ENCODE measurements at places on chromosomes 1 and 21. TPM values are rescaled to one million over a fixed set of nuclear protein-coding genes. Genes with fewer than 3 reads are reported as not detected.

- DNase-seq, result no peak
- no peaks in the 10 kb centered on the region for H3K4me1 ChIP-seq
- no peaks in the 10 kb centered on the region for H3K27me3 ChIP-seq
- no peak overlapping the region for H3K4me3 ChIP-seq
These were observed 60.9 kb upstream of the VCAM1 start for GRCh38 chr1:100658716-100659026.

GRCh38 chr1:14949836-14950713 lies 203.5 kb upstream of the TMEM51 start:
- no peaks in the 10 kb centered on the region for H3K27me3 ChIP-seq
- no peak overlapping the region for H3K27ac ChIP-seq
- DNase-seq, result no peak
- H3K36me3 ChIP-seq, result peaks cover 5% of the 10 kb centered on the region
- no peak overlapping the region for H3K4me3 ChIP-seq

DNA sequence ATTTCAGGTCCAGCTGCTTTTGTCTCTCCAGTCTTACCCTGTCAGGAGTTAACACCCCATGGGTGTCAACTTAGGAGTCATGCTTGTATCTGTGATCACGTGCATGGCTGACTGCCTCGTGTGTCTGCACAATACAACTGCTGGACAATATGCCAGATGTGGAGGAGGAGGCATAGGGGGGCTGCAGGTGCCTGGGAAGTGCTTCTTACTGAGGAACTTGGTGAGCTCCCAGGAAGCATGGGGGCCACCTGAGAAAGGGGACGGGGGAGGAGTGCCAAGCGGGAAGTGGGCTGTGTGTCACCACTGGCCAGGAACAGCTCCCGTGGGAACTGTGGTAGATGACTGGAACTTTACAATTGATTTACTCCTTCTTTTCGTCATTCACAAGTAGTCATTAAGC lies 9.5 kb downstream of the RHEX start:
- H3K27me3 ChIP-seq, result no peaks in the 10 kb centered on the region
- H3K4me3 ChIP-seq, result no peak overlapping the region
- no peak for DNase-seq
- H3K4me1 ChIP-seq, result no peaks in the 10 kb centered on the region
- H3K27ac ChIP-seq, result no peak overlapping the region

GRCh38 chr21:36543924-36544323 lies 64.0 kb upstream of the CLDN14 start:
- H3K27ac ChIP-seq, result no peak overlapping the region
- H3K36me3 ChIP-seq, result no peaks in the 10 kb centered on the region
- peaks cover 2% of the 10 kb centered on the region for H3K4me1 ChIP-seq
- DNase-seq, result no peak
- no peak overlapping the region for H3K4me3 ChIP-seq

DNA sequence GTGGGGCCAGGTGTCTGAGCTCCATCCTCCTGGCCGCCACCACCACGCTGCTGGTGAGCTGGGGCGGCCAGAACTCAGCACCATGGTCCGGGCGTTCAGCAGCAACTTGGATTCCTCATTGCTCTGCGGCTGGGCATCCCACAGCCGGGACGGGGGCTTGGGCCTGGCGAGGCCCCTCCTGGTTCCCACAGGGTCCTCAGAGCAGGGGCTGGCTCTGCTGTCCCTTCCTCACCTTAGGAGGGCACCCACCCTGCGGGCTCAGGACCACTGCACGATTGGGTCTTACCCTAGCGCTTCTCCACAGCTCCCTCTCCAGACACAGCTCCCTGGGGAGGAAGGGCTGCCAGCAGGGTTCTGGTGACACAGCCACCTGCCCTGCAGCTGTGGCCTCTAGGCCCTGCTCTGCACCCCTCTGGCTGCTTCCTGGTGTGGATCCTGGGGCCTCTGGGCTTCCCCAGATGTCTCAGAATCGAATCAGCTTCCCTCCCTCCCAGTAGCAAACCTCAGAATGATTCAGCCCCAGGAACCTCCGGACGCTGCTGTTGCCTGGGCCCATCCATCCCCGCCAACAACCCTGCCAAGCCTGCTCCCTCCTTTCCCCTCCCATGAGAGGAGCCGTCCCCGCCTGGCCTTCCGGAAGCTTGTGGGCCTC lies 25.0 kb downstream of the CRYAA start:
- H3K4me3 ChIP-seq, result no peak overlapping the region
- H3K4me1 ChIP-seq, result peaks cover 6% of the 10 kb centered on the region
- DNase-seq, result peak; percentile 71
- H3K36me3 ChIP-seq, result no peaks in the 10 kb centered on the region
- H3K27me3 ChIP-seq, result no peaks in the 10 kb centered on the region

- H3K4me1 ChIP-seq, result peaks cover 27% of the 10 kb centered on the region
- H3K36me3 ChIP-seq, result peaks cover 9% of the 10 kb centered on the region
- DNase-seq, result peak; percentile 49
- H3K27me3 ChIP-seq, result no peaks in the 10 kb centered on the region
- peak overlapping the region; percentile 9 for H3K27ac ChIP-seq
These were observed 43.7 kb downstream of the BACH1 start for GRCh38 chr21:29342363-29342957.

DNA sequence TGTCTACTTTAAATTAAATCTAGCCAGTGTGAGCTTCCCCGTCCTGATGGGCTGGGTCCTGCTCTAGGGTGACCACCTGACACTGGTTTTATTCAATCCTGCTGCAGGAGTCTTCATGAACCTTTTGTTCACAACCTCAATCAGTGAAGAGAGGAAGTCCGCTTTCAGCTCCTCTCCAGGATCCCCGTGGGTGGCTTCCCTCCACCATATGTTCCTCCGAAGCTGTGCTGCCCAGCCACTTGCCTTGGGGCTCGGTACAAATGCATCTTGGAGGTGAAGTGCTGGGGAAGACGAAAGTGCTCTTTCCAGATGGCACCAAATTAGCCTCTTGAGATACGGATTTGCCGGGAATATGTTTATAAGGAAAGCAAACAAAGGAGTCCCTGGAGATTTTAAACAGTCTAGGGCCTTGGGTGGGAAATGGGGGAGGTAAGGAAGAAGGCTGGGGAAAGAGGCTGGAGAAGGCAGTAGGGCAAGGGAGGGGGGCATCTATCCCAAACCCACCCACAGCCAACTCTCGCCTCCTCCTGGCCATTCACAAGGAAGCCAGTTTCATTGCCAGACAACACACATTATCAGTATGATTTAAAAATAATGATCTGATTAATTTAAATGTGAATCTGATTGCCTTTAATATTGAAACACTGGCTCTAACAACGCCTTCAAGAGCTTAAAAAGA lies 430.8 kb downstream of the DISC1 start:
- H3K4me1 ChIP-seq, result peaks cover 4% of the 10 kb centered on the region
- H3K36me3 ChIP-seq, result no peaks in the 10 kb centered on the region
- no peak overlapping the region for H3K27ac ChIP-seq
- no peaks in the 10 kb centered on the region for H3K27me3 ChIP-seq
- H3K4me3 ChIP-seq, result no peak overlapping the region

GRCh38 chr1:228365271-228366061 lies 41.2 kb downstream of the TRIM11 start:
- H3K4me3 ChIP-seq, result no peak overlapping the region
- H3K4me1 ChIP-seq, result no peaks in the 10 kb centered on the region
- no peaks in the 10 kb centered on the region for H3K27me3 ChIP-seq
- H3K36me3 ChIP-seq, result no peaks in the 10 kb centered on the region

- no peaks in the 10 kb centered on the region for H3K4me1 ChIP-seq
- no peaks in the 10 kb centered on the region for H3K36me3 ChIP-seq
- H3K4me3 ChIP-seq, result no peak overlapping the region
- no peak overlapping the region for H3K27ac ChIP-seq
These were observed 24.4 kb upstream of the CEP350 start for GRCh38 chr1:179929955-179930798.

GRCh38 chr1:99808391-99809115 lies 41.6 kb upstream of the AGL start:
- H3K4me1 ChIP-seq, result peaks cover 3% of the 10 kb centered on the region
- no peaks in the 10 kb centered on the region for H3K36me3 ChIP-seq
- peaks cover 3% of the 10 kb centered on the region for H3K27me3 ChIP-seq
- H3K27ac ChIP-seq, result peak overlapping the region; percentile 47
- H3K4me3 ChIP-seq, result no peak overlapping the region
- peak; percentile 94 for DNase-seq

GRCh38 chr1:96515430-96515829 lies 206.2 kb upstream of the PTBP2 start:
- no peaks in the 10 kb centered on the region for H3K27me3 ChIP-seq
- no peak for DNase-seq
- no peaks in the 10 kb centered on the region for H3K36me3 ChIP-seq
- H3K27ac ChIP-seq, result no peak overlapping the region
- no peak overlapping the region for H3K4me3 ChIP-seq

DNA sequence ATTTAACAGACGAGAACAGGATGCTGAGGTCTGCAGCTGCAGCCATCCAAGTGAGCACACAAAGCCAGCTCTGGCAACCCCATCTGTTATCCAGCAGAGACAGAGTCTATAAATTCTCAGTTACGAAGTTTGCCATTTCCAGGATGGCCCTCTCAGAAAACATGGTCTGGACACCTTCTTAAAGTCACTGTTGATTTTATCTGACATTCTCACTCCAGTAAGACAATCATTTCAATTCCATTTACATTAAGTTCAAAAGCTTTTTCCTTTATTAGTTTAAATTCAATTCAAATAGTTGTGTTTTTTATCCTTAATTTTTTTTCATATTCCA lies 125.5 kb downstream of the DMRTB1 start:
- H3K4me1 ChIP-seq, result no peaks in the 10 kb centered on the region
- no peaks in the 10 kb centered on the region for H3K36me3 ChIP-seq
- H3K4me3 ChIP-seq, result no peak overlapping the region

- H3K27me3 ChIP-seq, result no peaks in the 10 kb centered on the region
- peak within 1 kb of the TSS; percentile 77 for H3K4me3 ChIP-seq
- peak within 1 kb of the TSS; percentile 100 for H3K27ac ChIP-seq
- peak; percentile 86 for DNase-seq
These were observed at the start of gene IFNAR2 for GRCh38 chr21:33229784-33230544. Gene IFNAR2, plus strand, starts transcription at chr21:33229938. Its CDS starts 11,985 bp downstream, at chr21:33241923.

GRCh38 chr1:155113450-155113980 lies 14.2 kb upstream of the EFNA1 start:
- H3K4me1 ChIP-seq, result no peaks in the 10 kb centered on the region
- H3K36me3 ChIP-seq, result no peaks in the 10 kb centered on the region
- no peak for DNase-seq
- H3K4me3 ChIP-seq, result no peak overlapping the region
- H3K27ac ChIP-seq, result no peak overlapping the region

GRCh38 chr1:240946926-240947325 lies 335.0 kb upstream of the GREM2 start:
- DNase-seq, result peak; percentile 5
- no peaks in the 10 kb centered on the region for H3K27me3 ChIP-seq
- H3K27ac ChIP-seq, result no peak overlapping the region
- no peak overlapping the region for H3K4me3 ChIP-seq
- no peaks in the 10 kb centered on the region for H3K36me3 ChIP-seq

Gene PKLR
- total RNA-seq, result 0.09 TPM

Gene EDARADD
- 2.3 TPM for total RNA-seq

Gene GNG4
- 0.57 TPM for total RNA-seq

Gene SPRR2E
- not detected for total RNA-seq

Gene CA6
- total RNA-seq, result not detected

Gene APOBEC4
- total RNA-seq, result 3.3 TPM

Gene LRIF1
- total RNA-seq, result 8.5 TPM

Gene LCE6A
- not detected for total RNA-seq

Measured in lung (tissue), 17 donors.